A549 treated with ZK216348 at 1 μM for 4 hours (cell line): ENCODE measurements at places on chromosomes 3 and 15. TPM values are rescaled to one million over a fixed set of nuclear protein-coding genes. Genes with fewer than 3 reads are reported as not detected.

FGD5 gene
- total RNA-seq, result 0.07 TPM in 2 of 5 replicates, not detected in the others

IGF2BP2 gene
- total RNA-seq, result 11.6 to 14.5 TPM (median 11.8 TPM) in 5 replicates

DPH3 gene
- total RNA-seq, result 16.9 to 25.5 TPM (median 25.2 TPM) in 5 replicates

ZSCAN2 gene
- total RNA-seq, result 11.3 to 14.6 TPM (median 13.7 TPM) in 5 replicates

EMC7 gene
- total RNA-seq, result 128 to 146 TPM (median 137 TPM) in 5 replicates

SCN11A gene
- total RNA-seq, result 0.02 TPM in 2 of 5 replicates, not detected in the others

FSIP1 gene
- total RNA-seq, result 0.33 to 1.0 TPM (median 0.62 TPM) in 5 replicates

TRPM1 gene
- not detected in 5 replicates for total RNA-seq

GRK7 gene
- total RNA-seq, result not detected in 5 replicates

PIK3CA gene
- total RNA-seq, result 3.3 to 8.4 TPM (median 6.6 TPM) in 5 replicates

DUOXA2 gene
- total RNA-seq, result not detected in 5 replicates

TERB2 gene
- not detected in 5 replicates for total RNA-seq

UBE2E2 gene
- total RNA-seq, result 31.3 to 55.7 TPM (median 39.0 TPM) in 5 replicates

SPG21 gene
- total RNA-seq, result 114 to 131 TPM (median 120 TPM) in 5 replicates

TLR9 gene
- 0.18 TPM in 1 of 5 replicates, not detected in the others for total RNA-seq

TICRR gene
- 10.0 to 14.1 TPM (median 13.3 TPM) in 5 replicates for total RNA-seq

COL6A5 gene
- total RNA-seq, result not detected in 5 replicates

ZBTB47 gene
- total RNA-seq, result 4.9 to 7.6 TPM (median 6.1 TPM) in 5 replicates

TGM4 gene
- total RNA-seq, result 0.08 to 0.12 TPM in 2 of 5 replicates, not detected in the others

HIGD2B gene
- total RNA-seq, result not detected in 5 replicates

ATP10A gene
- 5.7 to 9.9 TPM (median 8.0 TPM) in 5 replicates for total RNA-seq

MYLK gene
- total RNA-seq, result 14.2 to 20.7 TPM (median 15.1 TPM) in 5 replicates

MOBP gene
- total RNA-seq, result 0.15 to 0.36 TPM in 2 of 5 replicates, not detected in the others

ANXA2 gene
- total RNA-seq, result 4,904 to 5,979 TPM (median 5,020 TPM) in 5 replicates

GUCA1C gene
- total RNA-seq, result not detected in 5 replicates
